ENCODE measurements at places on chromosomes 4 and X.

- peak; percentile 70 for DNase-seq
These were observed 50.8 kb downstream of the GRIA2 start for GRCh38 chr4:157271166-157271869.

DNA sequence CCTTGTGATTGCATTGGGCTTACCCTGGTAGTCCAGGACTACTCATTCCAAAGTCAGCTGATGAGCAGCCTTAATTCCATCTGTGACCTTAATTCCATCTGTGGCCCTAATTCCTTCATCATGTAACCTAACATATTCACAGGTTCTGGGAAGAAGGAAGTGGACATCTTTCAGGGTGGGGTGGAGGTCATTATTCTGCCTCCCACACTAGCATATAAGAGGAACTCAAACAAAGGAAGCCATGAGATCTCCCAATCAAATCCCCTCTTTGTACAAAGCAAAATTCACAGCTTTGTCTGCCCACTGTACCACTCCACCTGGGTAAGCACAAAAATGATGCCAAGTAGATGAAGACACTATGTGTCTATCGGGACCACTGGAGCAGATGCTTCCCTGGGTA, 87.3 kb downstream of the SLC2A9 start:
- no peak for DNase-seq

DNA sequence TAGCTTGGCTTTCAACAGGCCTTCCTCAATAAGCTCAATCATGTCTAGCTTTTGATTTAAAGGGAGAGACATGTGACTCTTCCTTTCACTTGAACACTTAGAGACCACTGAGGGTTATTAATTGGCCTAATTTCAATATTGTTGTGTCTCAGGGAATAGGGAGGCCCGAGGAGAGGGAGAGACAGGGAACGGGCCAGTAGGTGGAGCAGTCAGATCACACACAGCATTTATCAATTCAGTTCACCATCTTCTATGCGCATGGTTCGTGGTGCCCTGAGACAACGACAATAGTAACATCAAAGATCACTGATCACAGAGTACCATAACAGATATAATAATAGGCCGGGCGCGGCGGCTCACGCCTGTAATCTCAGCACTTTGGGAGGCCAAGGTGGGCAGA, 17.8 kb downstream of the ZNF81 start:
- peak; percentile 5 for DNase-seq

- peak; percentile 20 for DNase-seq
These were observed 714.5 kb downstream of the CCSER1 start for GRCh38 chr4:90841676-90842075.

GRCh38 chr4:143399113-143399949, 62.7 kb downstream of the GAB1 start:
- peak; percentile 29 for DNase-seq

- peak; percentile 73 for DNase-seq
These were observed 128.4 kb upstream of the TBC1D9 start for GRCh38 chr4:140884431-140885058.

GRCh38 chr4:163194593-163194992, 27.9 kb upstream of the NAF1 start:
- DNase-seq, result no peak

- DNase-seq, result no peak
These were observed 64.4 kb downstream of the RPS3A start for GRCh38 chr4:151163855-151164254.

DNA sequence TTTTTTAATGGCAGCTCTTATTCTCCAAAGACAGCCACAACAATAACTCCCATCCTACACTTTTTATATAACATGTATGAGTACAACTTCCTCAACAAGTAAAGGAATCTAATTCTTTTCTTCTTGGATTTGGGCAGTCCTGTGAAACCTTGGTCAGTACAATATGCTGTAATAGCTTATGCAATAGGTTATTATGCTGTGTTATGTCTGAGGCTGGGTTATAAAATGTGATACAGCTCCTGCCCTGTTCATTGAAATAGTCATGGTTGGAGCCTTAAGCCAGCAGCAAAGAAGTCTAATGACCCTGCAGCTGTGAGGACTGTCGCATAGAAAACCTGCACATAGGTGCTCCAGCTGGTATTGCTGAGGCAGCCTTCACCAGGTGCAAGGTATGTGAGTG, 215.8 kb upstream of the RASGEF1B start:
- no peak for DNase-seq

DNA sequence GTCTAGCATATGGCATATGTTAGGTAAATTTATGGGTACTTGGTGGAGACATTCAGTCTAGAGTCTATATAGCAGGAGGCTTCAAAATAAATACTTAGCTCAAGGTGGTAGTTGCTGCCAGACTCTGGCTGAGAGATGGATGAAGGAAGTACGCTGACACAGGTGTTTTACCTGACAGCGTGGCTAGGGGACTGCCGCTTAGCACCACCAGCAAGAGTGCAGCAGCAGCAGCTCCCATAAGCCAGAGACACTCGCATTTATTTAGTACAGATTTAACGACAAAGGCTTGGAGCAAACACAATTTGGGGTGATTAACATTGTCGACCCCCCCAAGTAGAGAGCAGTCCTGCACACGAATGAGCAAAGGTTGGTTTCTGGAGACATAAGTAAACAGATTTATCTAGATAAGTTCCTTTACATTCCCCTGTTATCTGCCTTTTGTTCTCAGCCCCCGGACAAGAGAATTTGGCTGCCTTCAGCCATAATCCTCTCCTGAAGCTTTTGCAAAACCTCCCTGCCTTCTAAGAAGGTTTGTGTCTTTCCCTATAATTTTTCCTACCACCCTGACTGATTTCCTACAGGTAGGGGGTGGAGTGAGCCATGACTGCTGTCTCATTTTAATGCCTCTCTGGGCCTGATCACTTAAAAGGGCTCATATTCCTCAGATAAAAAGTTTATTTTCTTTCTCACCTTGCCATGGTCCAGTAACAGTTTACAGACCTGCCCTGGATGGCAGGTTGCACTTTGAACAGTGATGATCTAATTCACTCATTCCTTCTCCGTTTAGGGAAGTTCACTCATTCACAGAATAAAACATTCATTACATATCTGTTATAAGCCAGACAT, 64.6 kb downstream of the RHOH start:
- no peak for DNase-seq

- peak; percentile 6 for DNase-seq
These were observed 247.8 kb downstream of the TEX13A start for GRCh38 chrX:104972737-104973136.

- no peak for DNase-seq
These were observed 73.1 kb downstream of the CXXC4 start for GRCh38 chr4:104421566-104421965.

GRCh38 chrX:121869876-121870477, 822.6 kb downstream of the GLUD2 start:
- DNase-seq, result no peak

GRCh38 chrX:134734466-134734952, 76.2 kb upstream of the PLAC1 start:
- DNase-seq, result peak; percentile 65

DNA sequence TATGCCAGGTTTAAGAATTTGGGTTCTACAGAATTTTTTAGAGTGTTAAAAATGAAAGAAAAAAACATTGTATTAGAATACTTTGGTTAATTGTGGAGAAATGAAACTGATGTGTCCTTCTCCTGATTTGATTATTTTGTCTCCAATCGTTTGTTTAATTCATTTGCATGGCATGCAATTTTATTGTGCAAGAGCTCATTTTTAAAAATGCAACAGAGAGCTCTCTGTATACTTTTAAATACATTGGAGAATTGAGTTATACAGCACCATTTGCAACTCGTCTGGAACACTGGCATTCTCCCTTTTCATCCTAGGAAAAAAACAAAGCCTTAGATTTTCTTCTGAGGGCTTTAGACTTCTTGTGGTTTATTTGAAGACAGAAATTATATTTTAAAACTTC, 689 bp downstream of the EXOC1L start:
- no peak for DNase-seq

GRCh38 chr4:26839534-26839951, 21.1 kb upstream of the STIM2 start:
- DNase-seq, result peak; percentile 25

DNA sequence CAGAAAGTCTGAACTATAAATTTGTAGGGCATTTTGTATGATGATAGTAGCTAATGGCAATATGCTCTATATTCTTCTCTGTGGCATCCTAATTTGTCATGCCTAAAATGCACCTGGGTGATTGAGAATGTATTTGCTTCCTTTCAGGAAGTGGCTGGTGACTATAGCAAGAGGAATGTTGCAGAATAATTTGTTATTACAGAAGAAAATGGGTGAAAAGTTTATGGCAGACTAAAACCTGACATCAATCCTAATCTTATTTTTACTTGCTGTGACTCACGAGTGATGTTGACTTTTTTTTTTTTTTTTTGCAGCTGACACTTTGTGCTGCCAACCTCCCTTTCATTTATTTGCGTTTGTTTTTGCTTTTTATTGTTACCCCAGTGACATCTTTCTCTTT, 141.1 kb downstream of the MSL3 start:
- peak; percentile 52 for DNase-seq

DNA sequence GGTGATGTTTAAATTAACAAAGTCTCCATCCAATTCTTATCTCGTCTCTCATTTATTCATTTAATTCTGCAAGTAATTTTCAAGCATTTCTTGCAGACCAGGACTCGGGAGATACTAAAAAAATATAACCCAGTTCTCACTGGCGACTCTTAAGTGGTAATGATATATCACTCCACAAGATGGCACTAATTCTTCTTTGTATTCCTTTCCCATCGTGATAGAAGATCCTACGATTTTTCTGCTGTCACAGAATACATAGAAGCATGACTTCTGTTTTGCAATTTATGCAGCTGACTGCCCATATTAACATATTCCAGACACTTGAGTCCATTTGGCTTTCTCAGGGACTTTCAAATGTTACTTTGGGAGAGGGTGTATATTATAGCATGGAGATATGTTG, 64.0 kb upstream of the FGF13 start:
- DNase-seq, result peak; percentile 30

- DNase-seq, result no peak
These were observed 57.2 kb downstream of the FRMPD3 start for GRCh38 chrX:107506596-107507031.

- DNase-seq, result no peak
These were observed 28.4 kb upstream of the NLGN4X start for GRCh38 chrX:6257025-6257424.

- DNase-seq, result no peak
These were observed 307.9 kb downstream of the C4orf33 start for GRCh38 chr4:129403848-129404247.

GRCh38 chrX:24306440-24306839, 7.4 kb downstream of the SUPT20HL2 start:
- no peak for DNase-seq

DNA sequence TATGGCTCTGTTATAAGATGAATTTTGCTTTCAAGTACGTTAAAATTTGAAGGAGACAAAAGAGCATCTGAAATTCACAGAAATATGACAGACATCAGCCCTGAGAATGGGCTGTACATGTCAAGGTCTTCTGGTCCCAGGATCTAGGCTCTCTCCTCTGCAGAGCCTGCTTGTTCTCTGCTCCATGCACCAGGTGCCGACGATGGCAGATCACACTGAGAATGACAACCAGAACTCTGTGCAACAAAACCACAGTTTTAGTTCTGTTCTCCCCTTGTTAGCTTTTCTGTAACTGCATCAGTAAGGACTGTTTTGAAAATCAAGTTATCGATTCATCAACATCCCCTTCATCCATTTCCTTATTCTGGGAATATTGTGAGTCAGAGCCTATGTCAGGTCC, 30.9 kb upstream of the LGI2 start:
- no peak for DNase-seq

DNA sequence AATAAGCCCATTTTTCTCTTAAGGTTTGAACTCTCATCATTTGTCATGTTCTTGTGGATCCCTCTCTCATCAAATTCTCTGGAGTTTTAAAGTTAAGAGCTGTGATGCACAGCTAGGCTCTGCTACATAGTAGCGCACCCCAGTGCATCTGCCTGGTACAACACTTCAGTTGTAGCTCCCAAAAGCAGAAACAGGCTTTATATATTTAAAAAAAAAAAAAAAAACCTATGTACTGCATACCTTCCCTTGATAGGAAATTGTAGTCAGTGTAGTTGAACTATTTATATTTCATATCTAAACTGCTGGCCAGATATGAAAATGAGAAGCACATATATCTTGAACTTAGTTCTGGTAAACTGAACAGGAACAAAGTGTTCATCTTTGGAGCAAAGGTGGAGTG, 131.4 kb downstream of the KLHL13 start:
- DNase-seq, result no peak

DNA sequence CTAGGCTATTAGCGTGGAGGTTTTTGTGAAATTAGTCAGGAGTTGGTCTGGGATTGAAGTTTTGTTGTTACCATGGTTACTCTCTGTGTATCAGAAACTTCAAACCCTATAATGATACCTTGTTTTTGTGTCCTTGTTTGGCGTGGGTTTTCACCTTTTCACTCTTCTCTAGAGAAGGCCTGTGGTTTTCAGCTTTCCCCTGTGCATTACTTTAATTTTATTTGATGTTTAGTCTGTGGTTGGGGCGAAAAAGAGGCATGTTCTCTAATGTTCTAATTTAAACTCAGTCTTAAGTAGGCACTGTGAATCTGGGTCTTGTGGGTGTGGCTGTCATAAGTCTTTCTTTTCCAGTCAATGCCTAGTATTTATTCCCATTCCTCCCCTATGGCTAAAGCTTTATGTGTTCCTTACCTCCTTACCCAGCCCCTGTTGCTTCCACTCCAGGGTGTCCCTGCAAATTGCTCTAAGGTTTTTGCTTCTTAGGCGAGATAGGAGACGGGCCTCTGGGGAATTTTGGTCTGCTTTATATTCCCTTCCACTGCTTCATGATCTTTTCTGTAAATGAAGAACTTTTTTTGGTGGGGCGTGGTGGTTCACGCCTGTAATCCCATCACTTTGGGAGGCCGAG, 326.3 kb upstream of the ZCCHC13 start:
- peak; percentile 36 for DNase-seq

DNA sequence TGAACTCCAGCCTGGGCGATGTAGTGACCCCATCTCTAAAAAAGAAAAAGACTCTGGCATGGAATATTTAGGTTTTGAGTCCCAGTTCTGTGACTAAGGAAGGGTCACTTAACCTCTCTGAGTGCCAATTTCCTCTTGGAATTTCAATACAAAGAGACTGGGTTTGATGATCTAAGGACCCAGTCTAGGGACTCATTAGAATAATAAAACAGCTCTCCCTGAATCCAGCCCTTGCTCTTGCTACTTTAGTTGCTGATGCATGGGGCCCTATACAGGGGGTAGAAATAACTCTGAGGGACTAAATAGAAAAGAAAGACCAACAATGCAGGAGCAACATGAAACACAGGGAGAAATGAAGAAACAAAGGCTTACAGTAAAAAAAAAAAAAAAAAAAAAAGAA, 12.6 kb downstream of the C4orf54 start:
- DNase-seq, result no peak

Data from astrocyte of the spinal cord (primary cell).